ENCODE measurements at places on chromosomes 5 and 9.

DNA sequence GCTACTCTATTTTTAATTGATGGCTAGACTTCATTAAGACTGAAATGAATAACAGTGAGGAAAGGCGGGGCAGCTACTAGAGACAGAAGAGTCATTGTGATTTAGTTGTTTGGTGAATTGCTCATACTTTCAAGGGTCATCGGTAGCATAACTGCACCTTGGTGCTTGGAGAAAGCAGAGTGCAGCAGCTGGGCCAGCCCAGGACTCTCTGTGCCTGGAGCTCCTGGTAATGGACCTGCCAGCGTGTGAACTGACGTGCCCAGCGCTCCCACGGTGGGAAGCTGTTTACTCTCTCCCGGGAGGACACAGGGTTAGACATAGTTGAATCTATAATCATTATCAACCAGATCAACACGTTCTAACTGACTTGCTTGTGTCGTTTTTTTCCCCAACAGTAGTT, 42.9 kb downstream of the LURAP1L start:
- DNase-seq = no peak

DNA sequence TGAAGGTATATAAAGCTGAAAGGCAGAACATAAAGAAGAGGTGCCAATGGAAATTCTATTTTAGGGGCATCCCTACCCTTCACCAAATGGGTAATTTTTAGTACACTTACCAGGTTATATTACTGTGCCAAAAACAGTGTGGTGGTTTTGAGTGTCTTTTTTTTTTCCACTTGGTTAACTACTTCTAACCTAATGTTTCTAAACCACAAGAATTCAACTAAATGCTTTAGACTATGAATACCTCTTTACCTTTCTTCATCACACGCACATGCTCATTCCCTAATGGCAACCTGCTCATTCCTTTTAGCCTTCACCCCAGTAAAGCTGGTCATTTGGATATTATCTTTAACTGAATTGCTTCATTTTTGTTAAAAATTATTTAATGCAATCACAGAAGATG, 215.6 kb downstream of the PIK3R1 start:
- no peak for DNase-seq

- DNase-seq = no peak
These were observed 378.8 kb upstream of the TLE4 start for GRCh38 chr9:79193001-79193400.

DNA sequence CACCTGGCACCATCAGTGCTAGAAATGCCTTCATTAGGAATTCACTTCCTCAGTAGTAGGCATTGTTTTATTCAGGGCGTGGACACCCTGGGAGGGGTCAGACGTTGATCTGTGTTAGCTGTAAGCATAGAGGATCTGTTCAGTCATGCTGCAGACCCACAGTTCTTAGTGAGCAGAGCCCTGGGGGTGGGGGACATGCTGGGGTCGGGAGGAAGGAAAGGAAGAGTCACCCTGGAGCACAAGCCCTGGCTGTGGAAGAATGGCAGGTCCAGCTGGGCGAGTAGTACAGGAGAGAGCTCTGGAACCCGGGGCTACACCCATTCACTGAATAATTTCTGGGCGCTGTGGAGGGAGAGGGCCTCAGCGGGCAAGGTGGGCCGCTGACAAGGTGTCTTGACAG, 172.5 kb downstream of the FSTL4 start:
- no peak for DNase-seq

DNA sequence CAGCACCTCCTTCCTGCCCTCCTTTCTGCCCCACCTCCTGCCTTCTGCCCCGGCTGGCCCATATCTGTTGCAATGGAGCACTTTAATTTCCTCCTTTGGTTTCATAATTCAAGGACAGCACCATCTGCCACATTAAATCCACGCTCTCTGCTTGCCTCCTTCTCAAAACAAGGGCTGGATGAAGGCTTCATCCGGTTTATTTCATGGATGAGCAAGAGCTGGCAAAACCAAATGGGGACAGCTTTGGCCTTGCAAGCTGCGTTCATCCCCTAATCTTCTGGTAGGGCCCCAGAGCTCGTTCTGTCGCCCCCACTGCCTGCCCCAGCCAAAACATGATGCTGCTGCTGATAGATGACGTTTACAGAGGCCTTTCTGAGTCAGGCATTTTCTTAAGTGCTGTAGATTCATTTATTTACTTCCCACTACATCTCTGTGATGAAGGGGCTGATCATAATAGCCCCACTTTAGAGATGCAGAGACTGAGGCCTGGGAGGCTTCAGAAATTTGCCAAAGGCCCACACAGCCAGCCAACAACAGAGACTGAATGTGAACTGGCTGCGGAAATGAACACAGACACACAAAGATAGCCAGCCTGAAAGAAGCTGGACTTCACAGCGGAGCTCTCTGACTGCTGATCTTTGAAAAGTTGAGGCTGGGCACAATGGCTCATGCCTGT, 115.6 kb upstream of the CPEB4 start:
- no peak for DNase-seq

GRCh38 chr9:127977009-127977883, 3.5 kb downstream of the EEIG1 start:
- DNase-seq = no peak

- no peak for DNase-seq
These were observed 194.1 kb upstream of the PTPRD start for GRCh38 chr9:10806868-10807267.

GRCh38 chr9:126334721-126335621, 8.3 kb downstream of the MVB12B start:
- DNase-seq = no peak

DNA sequence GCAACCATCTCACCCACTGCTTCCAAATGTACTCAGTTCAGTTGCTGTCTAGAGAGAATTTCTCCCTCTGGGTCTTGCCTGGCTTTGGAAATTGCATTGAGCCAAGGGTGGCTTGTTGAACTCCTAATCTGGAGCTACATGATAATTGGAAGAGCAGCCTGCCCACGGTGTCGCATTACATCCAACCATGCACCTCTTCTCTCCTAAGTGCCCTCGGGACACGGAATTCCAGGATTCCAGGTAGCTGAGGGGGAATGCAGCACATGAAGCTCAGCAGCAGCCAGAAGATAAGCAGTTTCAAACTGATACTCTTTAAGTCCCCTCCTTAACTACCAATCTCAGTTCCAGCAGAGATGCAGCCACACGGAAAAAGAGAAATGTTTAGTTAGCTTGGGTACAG, 509.4 kb upstream of the KLF4 start:
- DNase-seq = no peak

DNA sequence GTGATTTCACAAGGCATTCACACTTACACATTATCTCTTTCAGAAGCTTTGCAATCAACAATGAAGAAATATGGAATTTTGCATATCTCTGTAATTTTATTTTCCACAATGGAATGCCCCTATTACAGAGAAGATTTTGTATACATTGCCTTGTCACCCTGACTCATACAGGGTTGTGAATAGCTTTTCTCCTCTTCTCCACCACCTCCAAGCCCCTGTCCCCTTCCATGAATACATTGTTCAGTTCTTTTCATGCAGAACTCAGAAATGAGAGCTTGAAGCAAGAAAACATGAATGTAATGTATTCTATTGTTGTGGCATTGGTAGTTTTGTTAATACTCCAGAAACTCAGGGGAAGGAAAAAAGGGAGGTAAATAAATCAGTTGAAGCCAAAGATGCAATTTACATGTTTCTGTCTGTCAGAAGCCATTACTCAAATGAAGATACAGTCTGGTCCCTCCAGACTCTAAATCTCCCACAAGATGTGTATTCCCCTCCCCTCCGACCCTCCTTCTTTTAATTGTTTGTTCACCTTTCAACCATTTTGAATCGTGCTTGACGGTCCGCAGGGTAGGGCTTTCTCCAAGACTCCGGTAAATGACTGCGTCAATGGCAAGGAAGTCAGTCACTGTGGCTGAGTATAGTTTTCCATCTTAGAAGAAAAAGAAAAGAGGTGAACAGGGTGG, 86.1 kb downstream of the SEMA6A start:
- DNase-seq = no peak

- DNase-seq = no peak
These were observed 132.2 kb upstream of the HMHB1 start for GRCh38 chr5:143679777-143680176.

DNA sequence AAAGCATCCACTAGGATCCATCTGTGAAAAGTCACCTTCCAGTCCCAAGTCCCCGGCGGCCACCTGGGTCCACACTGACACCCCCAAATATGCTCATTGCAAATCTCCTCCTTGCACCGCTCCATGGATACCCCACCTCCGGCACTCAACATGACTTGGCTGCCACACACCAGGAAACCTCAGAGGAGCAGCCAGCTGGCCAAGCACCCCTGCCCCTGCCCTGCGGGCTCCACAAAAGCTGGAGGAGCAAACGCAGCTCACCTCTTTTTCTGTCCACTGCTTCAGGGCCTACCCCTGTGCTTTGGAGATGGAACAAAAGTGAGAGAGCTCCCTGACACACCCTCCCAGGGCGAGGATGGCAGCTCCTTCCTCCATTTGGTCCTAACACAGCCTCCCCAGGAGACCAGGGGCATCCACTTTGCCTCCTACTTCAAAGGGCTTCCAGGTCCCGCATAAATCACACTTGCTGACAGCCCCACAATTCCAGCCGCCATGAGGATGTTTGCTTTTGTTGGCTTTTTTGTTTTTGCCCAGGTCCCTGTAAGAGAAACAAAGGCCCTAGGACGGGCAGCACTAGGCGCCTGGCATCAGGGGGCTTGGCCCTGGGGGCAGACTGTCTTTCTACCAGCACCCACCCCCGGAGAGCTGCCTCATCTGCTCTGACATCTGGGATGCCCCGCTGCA, 14.8 kb downstream of the ROR2 start:
- DNase-seq = no peak

- DNase-seq = no peak
These were observed 128.6 kb downstream of the SPATA31D1 start for GRCh38 chr9:82117026-82117811.

GRCh38 chr5:170753311-170753710, 30.2 kb upstream of the GABRP start:
- no peak for DNase-seq

- DNase-seq = no peak
These were observed 24.3 kb upstream of the KCNV2 start for GRCh38 chr9:2693056-2693455.

DNA sequence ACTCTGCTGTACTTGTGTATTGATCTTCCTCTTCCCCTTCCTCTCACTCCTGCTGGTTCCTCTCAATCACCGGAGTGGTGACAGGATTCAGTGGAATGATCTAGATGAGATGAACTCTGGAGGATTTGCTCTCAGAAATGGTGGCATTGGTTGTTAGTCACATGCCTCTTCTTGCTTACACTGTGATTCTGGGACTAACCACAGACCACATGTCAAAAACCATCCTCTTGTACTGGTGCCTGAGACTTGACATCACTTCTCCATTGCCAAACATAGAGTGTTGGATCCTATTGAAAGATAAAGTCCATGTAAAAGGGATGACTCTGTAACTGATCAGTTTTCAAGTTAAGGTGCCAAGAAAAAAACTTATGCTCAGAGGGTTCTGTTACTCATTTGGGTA, 506.5 kb downstream of the DMAC1 start:
- DNase-seq = no peak

- DNase-seq = no peak
These were observed 50.7 kb downstream of the MSX2 start for GRCh38 chr5:174775081-174775480.

- no peak for DNase-seq
These were observed 183.7 kb downstream of the HCN1 start for GRCh38 chr5:45512521-45512920.

- DNase-seq = no peak
These were observed 36.1 kb upstream of the KIF4B start for GRCh38 chr5:154977409-154977808.

DNA sequence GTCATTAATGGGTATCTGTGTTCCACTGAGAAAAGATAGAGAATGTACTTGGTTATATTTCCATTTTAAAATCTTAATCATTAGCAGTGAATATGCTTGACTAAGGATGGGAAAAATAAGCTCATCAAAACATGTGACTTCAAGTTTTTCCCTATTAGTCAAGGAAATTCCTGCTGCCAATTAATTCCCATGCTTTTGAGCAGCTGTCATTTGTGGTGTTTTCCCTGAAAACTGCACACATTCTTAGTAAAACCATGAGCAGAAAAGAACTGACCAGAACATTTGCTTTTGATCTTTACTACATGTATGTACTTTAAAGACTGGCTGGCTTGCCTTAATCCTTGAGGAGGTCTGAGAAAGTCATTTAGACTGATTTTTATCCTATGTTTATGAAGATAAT, 75.2 kb downstream of the AOPEP start:
- no peak for DNase-seq

- no peak for DNase-seq
These were observed 444.1 kb upstream of the TLE4 start for GRCh38 chr9:79127661-79128060.

DNA sequence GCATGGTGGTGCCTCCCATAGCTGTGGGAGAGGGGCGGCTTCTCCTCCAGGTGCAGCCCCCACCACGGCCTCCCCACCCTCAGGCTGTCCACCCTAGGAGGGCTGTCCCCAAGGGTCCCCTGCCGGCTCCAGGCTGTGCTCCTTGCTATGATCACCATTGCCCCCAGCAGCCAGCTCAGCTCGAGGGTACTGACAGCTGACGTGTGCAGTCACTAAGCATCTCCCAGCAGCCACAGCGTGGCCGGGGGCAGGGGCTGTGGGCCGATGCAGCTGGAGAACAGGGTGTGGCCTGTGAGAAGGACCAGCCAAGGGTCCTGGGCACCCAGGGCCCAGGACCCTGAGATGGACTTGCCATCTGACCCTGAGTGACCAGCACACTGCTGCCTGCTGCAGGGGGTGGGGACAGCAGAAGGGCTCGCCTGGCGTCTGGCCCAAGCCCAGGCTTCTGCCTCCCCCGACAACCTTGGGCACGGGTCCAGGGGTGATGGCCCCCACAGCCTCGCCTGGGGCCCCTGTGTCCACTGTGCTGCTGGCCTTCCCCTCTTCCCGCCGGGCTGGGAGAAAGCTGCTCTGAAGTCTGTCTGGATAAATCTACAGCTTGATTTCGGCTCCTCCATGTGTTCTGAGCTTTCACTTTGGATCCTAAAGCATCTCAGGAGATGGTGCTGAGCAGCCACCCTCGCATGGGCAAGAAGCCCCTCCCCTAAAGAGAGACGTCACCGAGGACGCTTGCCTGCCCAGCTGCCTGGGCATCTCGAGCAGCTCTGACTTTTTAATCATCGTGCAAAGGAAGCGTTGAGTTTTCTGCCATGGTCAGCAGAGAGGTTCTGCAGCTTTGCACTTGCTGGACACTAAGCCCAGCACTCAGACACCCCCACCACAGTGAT, 5.5 kb downstream of the KCNT1 start:
- DNase-seq = no peak

DNA sequence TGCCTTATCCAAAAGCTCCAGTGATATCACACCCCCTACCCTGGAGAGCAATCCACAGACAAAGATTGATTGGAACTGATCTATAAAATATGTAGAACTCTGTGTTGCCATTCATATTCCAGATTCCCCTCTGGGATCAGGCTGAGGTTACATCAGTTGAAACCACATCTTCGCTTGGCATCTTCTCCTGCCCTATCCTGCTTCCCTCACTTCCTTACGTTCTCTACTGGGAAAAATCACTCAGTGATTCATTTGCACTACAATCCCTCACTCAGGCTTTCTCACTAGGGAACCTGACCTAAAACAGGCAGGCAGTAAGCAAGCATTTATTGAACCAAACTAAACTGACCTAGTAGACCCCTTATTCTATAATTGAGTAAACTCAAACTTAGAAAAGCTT, 111.7 kb downstream of the ESM1 start:
- no peak for DNase-seq

- DNase-seq = no peak
These were observed 88.3 kb downstream of the SLC38A9 start for GRCh38 chr5:55623789-55624188.

- no peak for DNase-seq
These were observed 326.3 kb downstream of the SLCO4C1 start for GRCh38 chr5:101969742-101970141.

- no peak for DNase-seq
These were observed 36.9 kb upstream of the ANGPTL2 start for GRCh38 chr9:127159325-127159801.
